Activated naive CD4-positive, alpha-beta T cell (primary cell): ENCODE measurements at places on chromosomes 3 and 15.

- no peak for DNase-seq
Observed at GRCh38 chr3:44984335-44984734, 8.3 kb downstream of the EXOSC7 start.

- no peak for DNase-seq
Observed at GRCh38 chr3:122000936-122001605, 21.0 kb downstream of the ILDR1 start.

- DNase-seq, result no peak
Observed at GRCh38 chr3:21618695-21619094, 132.3 kb downstream of the ZNF385D start.

DNA sequence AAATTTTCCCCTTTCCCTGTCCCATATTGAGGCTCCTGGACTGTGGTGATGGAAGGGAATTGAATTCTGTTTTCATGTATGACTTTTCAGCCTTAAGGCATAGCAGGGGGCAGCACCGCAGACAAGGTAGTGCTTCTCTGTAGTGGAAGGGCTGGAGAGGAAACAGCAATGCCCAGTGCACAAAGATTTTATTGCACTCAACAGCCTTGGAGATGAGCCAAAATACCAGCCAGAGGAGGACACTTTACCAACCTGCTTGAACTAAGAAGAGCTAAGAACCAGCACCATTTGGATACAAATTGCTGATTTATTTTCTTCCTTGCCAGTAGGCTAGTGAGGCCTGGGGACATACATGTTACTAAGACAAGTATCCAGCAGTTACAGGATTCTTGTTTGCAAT is 98.7 kb downstream of the KCNMB2 start:
- DNase-seq, result no peak

GRCh38 chr3:13539671-13540070 is 9.3 kb upstream of the FBLN2 start:
- no peak for DNase-seq

DNA sequence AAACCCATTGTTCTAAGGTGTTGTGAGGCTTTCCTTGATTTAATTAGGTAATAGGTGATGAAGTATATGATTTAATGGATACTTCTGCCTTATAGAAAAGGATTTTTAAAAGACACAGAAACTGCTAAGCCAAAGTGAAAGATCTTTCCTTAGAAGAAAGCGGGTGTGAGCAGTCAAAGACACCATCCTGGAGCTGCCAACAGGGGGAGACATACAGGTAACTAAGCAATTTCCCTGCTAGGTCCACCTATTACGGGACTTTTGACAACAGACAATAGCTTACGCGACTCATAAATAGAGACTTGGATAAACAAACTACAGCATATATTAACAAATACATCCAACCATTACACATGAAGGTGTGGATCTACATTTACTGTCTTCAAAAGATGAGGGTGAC is 669.5 kb downstream of the SQOR start:
- no peak for DNase-seq

GRCh38 chr3:138296639-138297038 is 33.0 kb downstream of the NME9 start:
- no peak for DNase-seq

DNA sequence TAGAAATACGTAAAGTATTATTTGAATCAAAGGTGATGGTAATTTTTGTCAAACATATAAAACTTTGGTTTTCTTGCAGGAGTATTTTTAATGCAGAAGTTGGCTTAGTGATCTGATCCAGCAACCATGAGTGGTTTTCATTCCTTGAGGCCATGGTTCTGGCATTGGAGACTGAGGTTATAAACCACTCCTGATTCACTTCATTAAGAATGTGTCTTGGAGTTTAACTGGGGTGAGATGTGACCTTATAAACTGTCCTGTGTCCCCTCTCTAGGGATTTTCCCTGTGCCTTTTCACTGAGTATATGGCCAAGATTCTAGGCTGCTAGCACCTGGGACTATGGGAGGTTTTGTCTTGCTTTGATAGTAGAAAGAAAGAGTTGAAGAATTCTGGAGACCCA is 94.3 kb downstream of the RYR3 start:
- no peak for DNase-seq

- no peak for DNase-seq
Observed at GRCh38 chr3:136075811-136076210, 110.3 kb downstream of the PPP2R3A start.

DNA sequence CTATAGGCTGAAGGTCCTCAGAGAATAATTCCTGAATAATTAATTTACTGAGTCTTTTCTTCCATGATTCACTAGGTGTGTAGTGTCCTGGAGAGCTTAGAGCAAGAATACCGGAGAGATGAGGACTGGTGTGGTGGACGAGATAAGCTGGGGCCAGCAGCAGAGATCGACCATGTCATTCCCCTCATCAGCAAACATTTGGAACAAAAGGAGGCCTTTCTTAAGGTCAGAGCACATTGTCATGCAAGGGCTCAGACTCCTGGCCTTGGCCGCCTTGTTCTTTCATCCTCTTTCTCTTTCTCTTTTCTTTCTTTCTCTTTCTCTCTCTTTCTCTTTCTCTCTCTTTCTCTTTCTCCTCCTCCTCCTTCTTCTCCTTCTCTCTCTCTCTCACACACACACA is 291.4 kb upstream of the UMPS start:
- no peak for DNase-seq

DNA sequence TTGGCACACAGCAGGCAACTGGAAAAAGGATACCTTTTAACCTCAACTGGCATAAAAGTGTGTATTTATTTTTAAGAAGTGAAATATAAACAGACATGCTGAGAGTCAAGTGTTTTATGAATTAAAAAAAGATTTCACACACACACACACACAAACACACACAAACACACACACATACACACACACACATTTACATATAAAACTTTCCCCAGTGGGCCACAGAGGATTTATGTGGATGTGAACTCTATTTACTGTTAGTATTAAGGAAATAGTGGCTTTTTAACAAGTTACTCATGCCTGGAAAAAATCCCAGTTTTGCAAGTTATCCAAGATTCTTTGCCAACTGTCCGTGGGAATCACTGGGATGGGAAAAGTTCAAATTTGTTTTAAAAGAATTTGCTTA is 725.9 kb upstream of the NR2F2 start:
- no peak for DNase-seq

DNA sequence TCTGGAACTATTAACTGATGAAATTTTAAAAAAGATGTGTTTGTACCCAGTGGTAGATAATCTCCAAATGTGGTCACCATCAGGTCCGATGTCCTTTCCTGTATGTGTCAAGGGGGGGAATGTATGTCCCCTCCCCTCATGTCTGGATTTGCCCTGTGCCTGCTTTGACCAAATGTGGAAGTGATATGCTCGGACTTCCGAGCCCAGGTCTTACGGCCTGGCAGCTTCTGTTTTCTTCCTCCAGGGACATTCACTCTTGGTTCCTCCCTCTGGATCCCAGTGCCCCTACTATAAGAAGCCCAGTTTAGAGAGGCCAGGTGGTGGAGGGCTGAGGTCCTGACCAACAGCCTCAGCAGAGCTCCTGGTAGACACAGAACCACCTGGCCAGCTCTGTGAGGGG is 75.5 kb downstream of the CCR1 start:
- DNase-seq, result no peak

GRCh38 chr3:159672728-159673688 is 315.6 kb upstream of the IL12A start:
- DNase-seq, result no peak

- no peak for DNase-seq
Observed at GRCh38 chr3:164024786-164025185, 1053.5 kb downstream of the SI start.

DNA sequence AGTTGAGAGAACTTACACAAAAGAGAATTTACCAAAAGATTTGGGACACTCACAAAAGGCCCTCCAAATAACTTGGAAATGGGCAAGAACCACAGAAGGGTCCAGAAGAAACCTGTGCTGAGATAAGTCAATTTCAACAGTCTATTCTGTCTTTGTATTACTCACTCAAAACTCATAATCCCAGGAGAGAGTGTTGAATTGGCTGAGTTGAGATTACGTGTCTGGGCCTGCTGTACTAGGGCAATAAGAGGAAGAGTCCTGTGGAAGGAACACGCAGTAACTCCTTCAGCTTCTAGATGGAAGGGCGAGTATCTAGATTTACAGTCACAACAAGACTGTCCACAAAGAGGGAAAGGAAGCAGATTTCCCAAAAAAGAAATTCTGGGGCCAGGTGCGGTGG is 42.5 kb upstream of the DYNC1LI1 start:
- DNase-seq, result no peak

- no peak for DNase-seq
Observed at GRCh38 chr3:188683032-188683521, 488.7 kb upstream of the TPRG1 start.

- DNase-seq, result no peak
Observed at GRCh38 chr15:63971427-63971805, 74.9 kb downstream of the DAPK2 start.

DNA sequence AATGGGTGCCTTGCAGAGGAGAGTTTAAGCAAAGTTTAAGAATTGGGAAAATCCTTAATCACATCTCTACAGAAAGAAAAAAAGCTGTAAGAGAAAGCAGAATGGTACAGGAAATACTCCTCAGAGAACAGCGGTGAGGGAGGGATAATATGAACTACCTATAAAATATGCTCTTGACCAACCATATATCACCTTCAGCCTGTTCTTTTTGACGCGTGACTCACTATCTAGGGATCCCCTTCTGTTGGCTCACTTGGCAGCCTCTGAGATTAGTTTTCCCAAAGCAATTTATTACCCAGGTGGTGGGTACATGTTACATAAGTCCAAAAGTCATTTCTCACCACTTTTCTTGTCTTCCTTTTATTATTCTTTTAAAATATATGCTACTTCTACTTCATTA is 97.7 kb downstream of the CNTN6 start:
- no peak for DNase-seq

GRCh38 chr3:99570061-99570460 is 68.3 kb upstream of the COL8A1 start:
- no peak for DNase-seq

GRCh38 chr3:13347390-13347950 is 72.7 kb downstream of the NUP210 start:
- no peak for DNase-seq

DNA sequence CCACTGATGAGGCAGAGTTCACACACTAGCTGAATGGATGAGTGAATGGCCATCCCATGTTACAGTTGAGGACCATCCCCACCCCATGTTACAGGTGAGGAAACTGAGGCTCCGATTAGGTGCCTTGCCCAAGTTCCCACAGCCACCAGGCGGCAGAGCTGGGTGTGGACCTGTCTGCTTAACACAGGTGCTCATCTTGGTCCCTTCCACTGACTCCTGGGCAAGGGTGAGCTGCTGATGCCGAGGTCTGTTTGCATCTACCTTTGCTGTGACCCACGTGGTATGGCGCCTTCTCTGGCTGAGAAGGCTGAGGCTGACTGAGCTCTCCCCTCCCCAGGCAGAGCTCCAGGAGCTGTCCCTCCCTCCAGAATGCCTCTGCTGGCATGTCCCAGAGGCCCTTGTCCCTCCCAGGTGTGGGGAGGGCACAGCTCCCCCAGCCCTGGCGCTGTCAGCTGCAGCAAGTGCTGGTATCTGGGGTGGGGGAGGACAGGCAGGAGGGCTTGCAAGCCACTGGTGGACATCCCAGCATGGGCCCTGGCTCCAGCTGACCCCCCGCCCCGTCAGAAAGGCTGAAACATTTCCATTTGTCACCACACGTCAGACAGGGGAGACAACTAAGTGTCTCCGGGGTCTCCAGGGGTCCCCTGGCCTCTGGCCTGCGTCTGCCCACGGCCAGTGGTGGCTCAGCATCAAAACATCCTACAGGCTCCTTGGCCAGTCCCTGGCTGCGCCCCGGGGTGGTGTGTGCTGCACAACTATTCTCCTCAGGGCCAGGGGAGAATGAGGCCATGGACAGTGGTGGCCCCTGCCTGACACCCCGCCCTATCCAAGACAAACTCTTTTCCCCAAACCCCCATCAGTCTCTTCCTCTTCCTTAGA is 105.4 kb downstream of the ADCY5 start:
- DNase-seq, result no peak

- no peak for DNase-seq
Observed at GRCh38 chr15:45333550-45333949, 44.8 kb downstream of the GATM start.

DNA sequence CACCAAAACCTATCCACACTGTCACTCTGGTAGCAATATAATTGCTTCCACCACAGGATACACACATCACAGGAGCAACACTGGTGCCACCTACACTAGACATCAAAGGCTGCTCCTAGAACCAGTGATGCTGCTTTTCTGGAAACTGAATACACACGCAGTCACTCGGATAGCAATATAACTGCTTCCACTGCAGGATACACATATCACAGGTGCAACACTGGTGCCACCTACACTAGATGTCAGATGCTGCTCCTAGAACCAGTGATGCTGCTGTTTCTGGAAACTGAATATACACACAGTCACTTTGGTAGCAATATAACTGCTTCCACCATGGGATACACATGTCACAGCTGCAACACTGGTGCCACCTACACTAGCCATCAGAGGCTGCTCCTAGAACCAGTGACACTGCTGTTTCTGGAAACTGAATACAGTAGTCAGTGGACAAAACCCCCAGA is 6.9 kb upstream of the TNFSF10 start:
- DNase-seq, result no peak

GRCh38 chr3:10459954-10460754 is 45.2 kb downstream of the ATP2B2 start:
- no peak for DNase-seq

GRCh38 chr15:70560617-70561328 is 202.6 kb downstream of the UACA start:
- no peak for DNase-seq

DNA sequence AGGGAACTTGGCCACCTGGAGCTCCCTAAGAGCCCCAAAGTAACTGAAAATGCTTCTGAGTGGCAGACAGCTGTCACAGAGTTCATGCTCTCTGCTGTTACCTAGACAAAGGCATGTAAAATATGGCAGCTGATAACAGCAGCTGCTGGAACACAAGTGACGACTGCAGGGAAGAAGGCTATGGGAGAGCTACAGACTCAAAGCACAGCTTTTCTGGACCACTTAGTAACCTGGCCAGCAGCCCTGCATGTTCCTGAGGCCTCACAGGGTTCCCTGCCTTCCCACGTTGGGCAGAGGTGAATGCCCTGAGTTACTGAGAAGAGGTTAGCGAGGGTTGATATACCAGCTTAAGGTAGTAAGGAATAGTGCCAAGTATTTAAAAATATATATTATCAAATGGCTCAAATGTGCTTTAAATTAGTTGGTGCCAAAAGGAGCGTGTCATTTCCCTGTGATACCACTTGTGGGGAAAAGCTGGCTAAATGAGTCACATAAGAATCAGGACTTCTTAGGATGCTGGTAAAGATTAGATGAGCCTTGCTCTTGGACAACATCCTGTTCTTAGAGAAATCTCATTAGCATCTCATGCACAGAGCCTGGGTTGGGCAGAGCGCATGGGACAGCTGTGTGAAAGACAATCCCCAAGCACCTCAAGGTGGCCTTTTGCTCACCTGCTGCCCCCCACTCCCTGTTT is 76.4 kb upstream of the SCN5A start:
- DNase-seq, result no peak

DNA sequence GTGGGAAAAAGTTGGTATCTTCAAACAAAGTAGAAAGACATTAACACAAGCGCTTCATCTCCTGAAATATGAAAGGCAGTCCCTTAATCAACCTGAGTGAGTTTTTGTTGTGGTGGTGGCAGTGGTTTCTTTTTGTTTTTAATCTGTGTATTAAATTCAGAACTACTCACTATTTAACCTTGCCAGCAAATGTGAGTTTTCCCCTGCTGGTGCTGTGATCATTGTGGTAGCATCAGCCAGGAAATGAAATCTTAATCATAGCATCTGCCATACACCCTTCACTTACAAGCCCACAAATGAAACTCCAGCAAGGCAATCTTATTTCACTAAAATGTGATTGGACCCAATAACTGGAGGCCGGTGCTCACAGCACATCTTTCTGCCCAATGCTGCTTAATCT is 229.7 kb downstream of the SHOX2 start:
- no peak for DNase-seq
